ENCODE measurements at places on chromosomes 12 and 14.

GRCh38 chr12:90924406-90924805 lies 30.6 kb downstream of the CCER1 start:
- DNase-seq, result no peak

- no peak for DNase-seq
Measured at GRCh38 chr12:86914721-86915120, 658.5 kb upstream of the MGAT4C start.

- no peak for DNase-seq
Measured at GRCh38 chr12:82746668-82747067, 60.0 kb downstream of the TMTC2 start.

- DNase-seq, result no peak
Measured at GRCh38 chr12:66808606-66809005, 129.7 kb upstream of the GRIP1 start.

GRCh38 chr12:20701106-20701505 lies 6.0 kb downstream of the SLCO1C1 start:
- no peak for DNase-seq

DNA sequence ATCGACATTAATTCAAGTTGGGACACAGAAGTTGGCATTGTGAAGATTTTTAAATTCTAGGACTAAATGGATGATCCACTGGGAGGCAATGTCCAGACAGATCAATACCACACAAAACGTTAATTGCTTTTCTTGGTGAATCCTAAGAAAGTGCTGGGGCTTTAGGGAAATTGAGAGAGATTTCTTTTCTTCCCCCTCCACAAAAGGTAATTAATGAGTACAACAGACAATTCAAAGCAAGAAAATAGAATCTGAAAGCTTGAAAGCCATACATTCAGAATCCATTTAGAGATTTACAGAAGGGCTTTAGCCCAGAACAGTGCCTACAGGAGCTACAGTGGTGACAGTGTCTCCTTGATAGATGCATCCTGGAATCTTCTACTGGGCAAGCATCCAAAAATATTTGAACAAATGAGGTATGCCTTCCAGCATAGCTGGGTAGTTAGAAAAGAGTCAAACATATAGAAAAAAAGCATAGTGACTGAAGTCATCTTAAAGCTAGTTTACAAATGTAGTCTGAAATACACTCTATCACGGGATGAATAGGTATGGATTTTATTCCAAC lies 718.1 kb downstream of the DIO2 start:
- no peak for DNase-seq

DNA sequence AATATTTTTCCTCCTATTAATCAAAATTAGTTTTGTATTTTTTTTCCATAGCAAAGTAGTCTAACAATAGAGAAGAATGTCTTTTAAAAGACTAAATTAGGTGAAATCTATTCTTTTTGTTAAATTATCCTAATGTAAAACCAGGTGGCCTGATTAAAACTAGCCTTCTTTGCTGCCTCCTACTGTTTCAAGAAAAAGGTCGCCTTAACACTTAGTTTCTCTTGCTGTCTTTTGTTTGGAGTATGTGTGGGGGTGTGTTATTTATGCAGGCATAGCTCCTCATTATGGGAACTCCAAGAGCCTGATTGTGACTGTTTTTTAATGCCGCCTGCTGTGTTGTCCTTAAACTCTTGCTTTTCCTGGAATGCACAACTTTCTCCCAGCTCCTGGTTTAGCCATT lies 855.3 kb downstream of the DIO2 start:
- DNase-seq, result no peak

- DNase-seq, result no peak
Measured at GRCh38 chr12:10842862-10843261, 6.4 kb downstream of the PRR4 start.

- no peak for DNase-seq
Measured at GRCh38 chr12:13981990-13982389, 588 bp upstream of the GRIN2B start.

- DNase-seq, result no peak
Measured at GRCh38 chr12:76449993-76450392, 101.8 kb upstream of the BBS10 start.

GRCh38 chr14:104657563-104658324 lies 31.7 kb upstream of the INF2 start:
- DNase-seq, result no peak

DNA sequence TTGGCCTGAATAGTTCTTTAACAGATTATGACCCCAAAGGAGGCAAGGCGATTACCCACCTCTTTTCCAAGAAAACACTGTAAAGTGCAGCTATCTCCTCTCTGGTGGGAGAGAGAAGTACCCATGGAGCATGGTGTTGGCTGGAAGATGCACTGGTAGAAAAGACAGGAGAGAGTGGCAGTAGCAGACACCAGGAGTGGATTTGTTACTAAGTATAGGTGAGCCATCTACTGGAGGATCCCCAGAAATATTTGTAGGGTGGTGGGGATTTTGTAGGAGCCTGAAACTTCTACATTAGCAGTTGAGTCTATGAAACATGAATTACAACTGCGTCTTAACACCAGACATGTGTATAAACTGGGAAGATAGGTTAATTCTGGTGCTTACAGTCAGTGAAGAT lies 148.0 kb downstream of the SLC38A4 start:
- DNase-seq, result no peak

- no peak for DNase-seq
Measured at GRCh38 chr12:8096281-8096915, 14.3 kb downstream of the NECAP1 start.

GRCh38 chr12:42744539-42745182 lies 155.1 kb upstream of the PRICKLE1 start:
- DNase-seq, result no peak

- no peak for DNase-seq
Measured at GRCh38 chr14:88554457-88555286, at the start of gene PTPN21. Gene PTPN21, minus strand, starts transcription at chr14:88555007. Its CDS starts 4,590 bp downstream, at chr14:88550417.

GRCh38 chr14:22403296-22403695 lies 185.7 kb downstream of the DAD1 start:
- DNase-seq, result no peak

DNA sequence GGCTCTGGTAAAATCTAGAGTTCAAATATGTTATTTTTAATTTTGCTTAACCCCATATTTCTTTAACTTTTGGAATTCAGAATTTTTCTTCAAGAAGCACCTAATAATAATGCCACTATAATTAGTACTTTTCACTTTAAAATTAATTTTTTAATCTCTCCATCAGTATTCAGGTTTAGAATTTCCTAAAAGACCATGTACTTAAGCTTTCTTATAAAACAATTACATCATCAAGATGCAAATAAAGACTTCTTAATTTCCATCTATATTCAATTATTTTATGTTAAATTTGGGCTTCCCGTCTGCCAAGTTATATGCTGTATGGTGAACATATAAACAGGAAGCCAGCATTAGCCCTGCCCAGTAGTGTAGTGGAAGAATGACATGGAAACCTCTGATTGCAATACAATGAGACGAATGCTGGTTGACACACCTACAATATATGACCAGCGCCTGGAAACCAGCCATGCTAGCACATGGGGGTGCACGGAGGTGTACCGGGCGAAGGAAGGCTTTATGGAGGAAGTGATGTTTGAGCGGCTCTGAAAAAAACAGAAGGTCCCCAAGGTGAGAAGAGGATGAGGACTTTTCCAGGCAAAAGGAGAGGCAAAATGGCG lies 82.2 kb downstream of the LLPH start:
- DNase-seq, result no peak

- no peak for DNase-seq
Measured at GRCh38 chr14:88482524-88482923, 72.3 kb downstream of the PTPN21 start.

- DNase-seq, result no peak
Measured at GRCh38 chr12:12874029-12874428, 17.3 kb upstream of the GPRC5A start.

DNA sequence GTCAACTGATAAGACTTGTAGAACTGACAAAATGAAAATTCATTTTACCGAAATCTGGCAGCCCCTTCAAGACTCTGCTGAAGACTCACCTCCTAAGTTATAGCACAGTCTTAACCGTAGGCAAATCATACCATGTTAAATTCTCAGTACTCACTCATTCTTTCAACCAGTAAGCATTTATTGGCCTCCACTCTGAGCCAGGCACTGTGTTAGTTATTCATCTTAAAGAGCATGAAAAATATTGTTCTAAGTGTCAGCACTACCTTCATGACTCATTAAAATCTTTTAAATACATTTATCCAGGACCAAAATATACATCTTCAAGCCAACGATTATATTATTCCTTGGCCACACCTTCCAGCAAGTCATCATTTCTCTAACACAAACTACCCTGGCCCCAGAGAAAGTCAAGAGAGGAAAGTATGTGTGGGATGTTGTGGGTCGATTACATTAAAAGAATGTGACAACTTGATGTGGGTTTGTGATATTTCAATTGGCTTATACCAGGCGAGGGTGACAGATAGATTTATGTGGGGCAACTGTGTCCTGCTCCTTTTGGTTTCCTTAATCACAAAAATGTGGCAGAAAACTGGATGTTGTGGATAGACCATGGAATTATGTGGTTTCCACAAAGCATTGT lies 55.0 kb downstream of the TMEM30B start:
- no peak for DNase-seq

DNA sequence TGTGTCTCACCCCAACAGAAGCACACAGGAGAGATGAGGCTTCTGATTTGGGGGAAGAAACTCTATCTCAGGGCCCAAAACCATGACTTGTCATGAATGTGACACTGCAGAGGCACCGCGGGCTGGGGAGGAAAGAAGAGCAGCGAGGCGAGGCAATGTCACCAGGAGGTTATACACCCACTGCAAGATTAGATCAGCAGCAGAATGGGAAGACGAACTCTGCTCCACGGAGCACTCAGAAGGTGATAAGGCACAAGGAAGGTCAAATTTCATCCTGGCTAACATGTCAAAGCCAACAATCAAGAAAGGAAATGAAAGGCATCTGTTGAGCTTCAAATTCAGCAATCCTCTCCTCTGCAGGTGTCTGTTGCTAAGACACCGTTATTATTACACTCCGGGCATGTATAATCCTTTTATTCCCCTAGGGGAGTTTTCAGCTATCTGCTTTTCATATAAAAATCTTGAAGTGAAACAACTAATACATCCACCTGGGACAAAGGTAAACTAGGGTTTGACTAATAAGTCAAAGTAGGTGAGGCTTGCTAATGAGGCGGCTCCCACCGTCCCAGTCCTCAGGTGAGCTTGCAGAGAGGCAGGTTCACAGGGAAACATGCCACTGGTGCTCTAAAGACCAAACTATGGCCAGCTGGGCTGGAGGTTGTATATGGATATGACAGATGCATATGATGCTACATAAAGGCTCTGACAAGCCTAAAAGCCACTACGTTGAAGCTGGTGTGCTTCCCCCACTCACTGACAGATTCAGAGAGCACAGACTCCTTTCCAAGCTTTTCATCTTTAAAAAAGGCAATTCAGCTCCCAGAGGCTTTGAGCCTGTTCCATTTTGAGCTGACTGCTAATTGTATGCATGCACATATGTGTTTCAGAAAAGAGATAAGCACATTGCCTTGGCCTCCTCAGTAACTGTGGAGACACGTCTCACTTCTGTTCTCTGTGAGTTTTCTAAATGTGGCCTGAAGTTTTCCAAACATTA lies 221.2 kb downstream of the NELL2 start:
- DNase-seq, result no peak

DNA sequence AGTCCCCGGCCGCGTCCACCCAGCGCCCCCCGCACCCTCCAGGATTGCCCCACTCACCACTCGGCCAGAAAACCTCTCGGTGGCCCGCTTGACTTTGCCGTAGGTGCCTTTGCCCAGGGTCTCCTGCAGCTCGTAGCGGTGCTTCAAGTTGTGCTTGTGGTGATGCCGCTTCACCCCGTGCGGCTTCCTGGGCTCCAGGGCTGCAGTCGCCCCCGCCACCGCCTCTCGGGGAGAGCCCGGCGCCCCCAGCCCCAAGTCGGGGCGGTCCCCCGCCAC lies 459 bp downstream of the NUAK1 start:
- DNase-seq, result no peak

GRCh38 chr12:80979251-80979650 lies 41.5 kb upstream of the LIN7A start:
- DNase-seq, result no peak
